ENCODE measurements at places on chromosomes 4 and X.

DNA sequence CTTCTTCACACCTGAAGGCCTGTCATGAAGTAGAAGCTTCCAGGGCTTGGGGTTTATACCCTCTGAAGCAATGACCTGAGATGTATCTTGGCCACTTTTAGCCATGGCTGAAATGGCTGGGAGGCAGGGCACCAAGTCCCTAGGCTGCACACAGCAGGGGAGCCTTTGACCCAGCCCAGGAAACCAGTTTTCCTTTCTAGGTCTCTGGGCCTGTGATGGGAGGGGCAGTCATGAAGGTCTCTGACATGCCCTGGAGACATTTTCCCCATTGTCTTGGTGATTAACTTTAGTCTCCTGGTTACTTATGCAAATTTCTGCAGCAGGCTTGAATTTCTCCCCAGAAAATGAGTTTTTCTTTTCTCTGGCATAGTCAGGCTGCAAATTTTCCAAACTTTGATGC lies 511.0 kb upstream of the KLHL4 start:
- DNase-seq, result no peak

- DNase-seq, result no peak
These were observed 75.5 kb downstream of the MOSPD2 start for GRCh38 chrX:14948691-14949090.

DNA sequence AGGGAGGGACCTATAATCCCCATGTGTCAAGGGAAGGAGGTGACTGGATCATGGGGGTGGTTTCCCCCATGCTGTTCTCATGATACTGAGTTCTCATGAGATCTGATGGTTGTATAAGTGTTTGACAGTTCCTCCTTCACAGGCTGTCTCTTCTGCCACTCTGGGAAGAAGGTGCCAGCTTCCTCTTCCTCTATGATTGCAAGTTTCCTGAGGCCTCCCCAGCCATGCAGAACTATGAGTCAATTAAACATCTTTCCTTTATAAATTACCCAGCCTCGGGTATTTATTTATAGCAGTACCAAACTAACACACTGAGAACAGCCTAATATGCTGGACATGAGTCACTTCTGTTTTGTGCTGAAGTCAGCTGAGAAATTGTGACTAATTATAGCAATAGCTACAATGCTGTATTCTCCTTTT lies 656.9 kb upstream of the CPEB2 start:
- DNase-seq, result no peak

DNA sequence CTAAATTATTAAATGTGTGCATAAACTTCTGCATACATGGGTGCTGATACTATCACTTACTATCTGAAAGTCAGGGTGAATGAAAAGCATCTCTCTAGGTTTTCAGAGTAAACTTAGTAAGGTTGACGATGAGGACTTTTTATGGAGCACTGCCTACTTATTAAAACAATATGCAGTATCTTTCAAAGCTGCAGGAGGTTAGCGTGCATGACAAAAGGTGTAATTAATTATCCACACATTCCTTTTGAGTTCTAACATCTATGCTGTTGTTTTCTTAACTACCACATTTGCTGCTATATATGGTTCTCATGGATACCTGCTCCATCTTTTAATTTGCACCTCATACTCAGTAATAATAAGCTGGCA lies 256.2 kb downstream of the FSTL5 start:
- DNase-seq, result no peak

GRCh38 chr4:182105416-182105815 lies 137.8 kb upstream of the TENM3 start:
- DNase-seq, result no peak

- DNase-seq, result no peak
These were observed 29.0 kb downstream of the CD99L2 start for GRCh38 chrX:150869450-150869849.

- DNase-seq, result no peak
These were observed 532.8 kb downstream of the KCNIP4 start for GRCh38 chr4:21415728-21416127.

GRCh38 chr4:74374561-74375327 lies 9.8 kb downstream of the EREG start:
- DNase-seq, result no peak

GRCh38 chr4:126230269-126230668 lies 915.5 kb downstream of the FAT4 start:
- DNase-seq, result no peak

GRCh38 chr4:86633854-86634253 lies 39.7 kb downstream of the PTPN13 start:
- no peak for DNase-seq

DNA sequence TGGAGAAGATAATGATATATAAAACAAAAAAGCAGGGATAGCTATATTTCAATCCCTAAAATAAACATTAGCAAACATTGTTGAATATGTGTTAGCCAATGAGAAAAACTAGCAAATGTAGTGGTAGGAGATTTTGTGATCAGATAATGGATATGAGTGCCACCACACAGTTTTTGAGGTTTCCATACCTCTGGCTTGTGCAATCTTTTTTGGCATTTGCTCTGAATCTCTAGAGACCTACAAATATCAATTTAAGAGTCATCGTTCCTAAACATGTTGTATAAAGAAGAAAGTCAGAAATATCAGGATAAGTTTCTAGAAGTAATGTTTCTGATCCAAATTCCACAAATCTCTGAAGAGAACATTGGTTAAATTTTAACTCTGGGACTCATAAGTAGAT lies 308.7 kb downstream of the PDGFC start:
- no peak for DNase-seq

- no peak for DNase-seq
These were observed 35.6 kb downstream of the DAPP1 start for GRCh38 chr4:99852199-99852749.

DNA sequence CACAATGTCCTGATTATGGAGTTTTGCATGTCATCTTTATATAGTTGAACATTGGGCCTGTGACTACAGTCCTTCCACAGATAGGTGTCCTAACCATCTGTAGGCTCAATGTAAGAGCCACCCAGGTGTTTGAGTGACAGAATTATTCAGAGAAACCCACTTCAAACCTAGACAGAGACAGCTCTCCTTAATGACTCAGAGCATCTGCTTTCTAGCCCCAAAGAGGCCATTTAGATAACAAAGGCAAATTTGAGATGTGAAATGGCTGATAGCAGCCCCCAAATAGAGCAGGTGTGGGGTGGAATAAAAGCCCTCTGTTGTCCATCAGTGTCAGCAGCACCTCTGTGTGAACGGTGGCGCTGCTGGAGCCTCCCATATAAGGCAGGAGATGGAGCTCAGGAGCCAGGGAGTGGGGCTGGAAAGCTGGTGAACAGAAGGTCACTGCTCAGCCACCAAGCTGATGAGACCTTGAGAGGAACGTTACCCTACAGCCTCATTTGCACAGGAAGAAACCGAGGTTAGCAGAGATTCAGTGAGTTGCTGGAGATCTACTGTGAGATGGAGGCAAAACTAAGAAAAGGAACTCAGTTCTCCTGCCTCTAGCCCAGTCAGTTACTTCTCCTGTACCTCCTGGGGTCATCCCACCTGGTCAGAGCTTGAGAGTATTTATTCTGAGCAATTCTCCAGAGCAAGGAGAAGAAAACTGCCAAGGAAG lies 153.3 kb upstream of the LNX1 start:
- DNase-seq, result peak; percentile 1

GRCh38 chrX:31058284-31058683 lies 13.6 kb downstream of the FTHL17 start:
- no peak for DNase-seq
